ENCODE measurements at places on chromosomes 3 and 15.
A peak's percentile ranks its signal among the peaks of the same experiment; 100 is the strongest.

- DNase-seq: no peak
Observed at GRCh38 chr3:128395500-128396162, 71.1 kb downstream of the DNAJB8 start.

DNA sequence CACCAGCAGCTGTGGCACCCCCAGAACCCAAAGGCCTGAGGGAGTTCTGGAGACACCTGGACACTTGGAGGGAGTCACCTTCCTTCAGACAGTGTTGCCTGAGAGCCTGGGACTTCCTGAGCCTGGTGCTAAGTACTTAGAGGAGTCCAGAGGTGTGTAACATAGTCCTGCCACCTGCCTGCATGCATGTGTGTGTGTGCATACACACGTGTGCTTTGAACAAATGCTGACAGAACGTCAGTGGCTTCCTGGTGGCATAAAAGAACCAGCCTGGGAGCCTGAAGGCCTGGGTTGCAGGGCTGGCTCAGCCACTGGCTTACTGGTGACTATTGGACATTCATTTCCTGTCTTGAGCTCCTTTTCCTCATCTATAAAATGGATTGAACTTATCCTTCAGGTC, 3.2 kb upstream of the CPN2 start:
- no peak for DNase-seq

- no peak for DNase-seq
Observed at GRCh38 chr3:156670077-156670476, 4.3 kb upstream of the TIPARP start.

- no peak for DNase-seq
Observed at GRCh38 chr3:11543948-11544387, 99.7 kb downstream of the VGLL4 start.

DNA sequence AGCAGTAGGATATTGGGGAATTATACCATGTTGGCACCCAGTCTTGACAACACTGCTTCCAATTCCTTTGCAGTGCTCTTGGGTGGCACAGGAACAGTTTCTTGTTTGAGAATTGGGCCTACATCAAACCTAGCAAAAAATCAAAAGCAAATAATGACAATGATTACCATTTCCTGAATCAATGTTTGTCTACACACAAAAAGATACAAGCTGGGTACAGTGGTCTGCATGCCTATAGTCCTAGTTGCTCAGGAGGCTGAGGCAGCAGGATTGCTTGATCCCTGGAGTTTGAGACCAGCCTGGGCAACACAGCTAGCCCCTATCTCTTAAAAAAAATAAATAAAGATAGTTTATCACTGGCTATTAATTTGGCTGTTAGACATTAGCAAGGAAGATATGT, 8.0 kb downstream of the MTFMT start:
- DNase-seq: no peak

- DNase-seq: no peak
Observed at GRCh38 chr15:34039790-34040113, 748 bp upstream of the AVEN start.

DNA sequence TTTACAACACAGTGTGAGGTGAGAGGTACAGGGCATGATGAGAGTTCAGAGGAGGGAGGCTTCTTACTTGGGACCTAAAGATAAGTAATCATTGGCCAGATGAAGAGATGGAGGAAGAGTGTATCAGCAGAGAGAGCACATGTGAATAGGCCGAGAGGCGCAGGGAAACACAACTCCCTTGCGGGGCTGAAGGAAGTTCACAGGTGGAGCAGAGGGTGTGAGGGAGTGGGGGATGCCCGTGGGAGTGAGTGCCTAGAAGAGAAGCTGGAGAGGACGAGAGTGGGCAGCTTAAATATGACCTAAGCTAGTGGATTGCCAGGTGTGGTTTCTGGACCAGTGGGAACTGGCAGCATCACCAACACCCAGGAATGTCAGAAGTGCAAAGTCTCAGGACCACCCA, 98.2 kb upstream of the TBC1D5 start:
- no peak for DNase-seq

DNA sequence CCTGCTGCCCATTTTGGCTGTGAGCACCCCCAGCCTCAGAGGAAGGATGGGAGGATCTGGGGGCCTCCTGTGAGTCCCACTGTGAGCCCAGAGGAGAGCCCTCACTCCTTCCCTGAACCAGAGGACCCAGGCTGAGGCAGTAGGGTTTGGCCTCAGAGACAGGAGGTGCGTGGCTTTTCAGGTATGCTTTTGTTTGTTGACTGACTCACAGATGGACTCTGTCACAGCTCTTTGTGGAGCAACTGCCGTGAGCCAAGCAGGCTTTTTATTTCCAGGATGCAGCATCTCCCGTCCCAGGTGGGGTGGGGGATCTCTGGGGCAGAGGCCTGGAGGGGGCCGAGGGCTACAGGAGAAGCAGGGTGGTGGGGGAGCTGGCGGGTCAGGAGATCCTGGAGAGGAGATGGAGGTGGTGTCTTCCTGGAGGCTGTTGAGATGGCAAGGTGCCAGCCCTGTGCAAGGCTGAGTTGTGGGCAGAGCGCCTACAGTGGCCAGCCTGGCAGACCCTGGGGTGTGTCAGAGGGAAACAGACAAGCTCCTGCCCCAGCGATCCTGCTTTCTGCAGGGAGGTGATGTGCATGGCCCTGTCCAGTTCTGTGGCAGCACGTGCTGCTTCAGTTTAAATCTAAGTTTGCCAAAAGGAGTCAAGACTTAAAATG, 24.0 kb downstream of the PLXNA1 start:
- no peak for DNase-seq

- no peak for DNase-seq
Observed at GRCh38 chr3:141707741-141708203, 30.3 kb upstream of the RNF7 start.

- no peak for DNase-seq
Observed at GRCh38 chr15:45799508-45799907, 164.7 kb downstream of the SQOR start.

DNA sequence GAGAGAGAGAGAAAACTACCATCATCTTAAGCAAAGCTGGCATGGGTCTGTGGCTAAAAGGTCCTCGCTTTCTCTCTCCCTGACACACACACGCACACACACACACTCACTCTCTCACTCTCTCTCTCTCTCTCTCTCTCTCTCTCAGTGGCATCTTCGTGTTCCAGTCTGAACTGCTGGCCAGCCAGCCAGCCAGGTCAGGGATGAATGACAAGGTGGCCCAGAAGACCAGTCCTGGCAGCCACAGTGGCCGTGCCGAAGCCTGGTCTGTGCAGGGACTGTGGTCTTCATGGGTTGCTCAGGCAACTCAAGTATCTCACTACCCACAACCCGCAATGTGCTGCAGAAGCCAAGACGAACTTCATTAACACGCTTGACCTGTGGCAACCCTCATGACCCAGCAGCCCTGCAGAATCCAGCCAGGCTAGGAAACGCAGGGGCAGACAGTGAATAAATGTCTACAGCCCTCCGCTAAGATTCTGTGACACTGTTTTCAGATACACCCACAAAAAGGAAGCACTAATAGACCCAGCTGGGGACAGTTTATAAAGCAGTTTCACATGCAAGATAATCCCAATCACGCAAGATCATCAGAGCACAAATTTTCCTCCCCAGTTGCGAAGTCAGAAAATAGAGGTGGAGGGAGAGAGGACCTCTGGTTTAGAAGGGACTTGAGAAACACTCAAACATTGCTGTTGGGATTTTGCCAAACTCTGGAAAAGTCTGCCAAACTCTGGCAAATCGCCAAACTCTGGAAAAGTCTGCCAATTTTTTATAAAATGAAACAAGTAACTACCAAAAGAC, 66.4 kb downstream of the XXYLT1 start:
- DNase-seq: no peak

DNA sequence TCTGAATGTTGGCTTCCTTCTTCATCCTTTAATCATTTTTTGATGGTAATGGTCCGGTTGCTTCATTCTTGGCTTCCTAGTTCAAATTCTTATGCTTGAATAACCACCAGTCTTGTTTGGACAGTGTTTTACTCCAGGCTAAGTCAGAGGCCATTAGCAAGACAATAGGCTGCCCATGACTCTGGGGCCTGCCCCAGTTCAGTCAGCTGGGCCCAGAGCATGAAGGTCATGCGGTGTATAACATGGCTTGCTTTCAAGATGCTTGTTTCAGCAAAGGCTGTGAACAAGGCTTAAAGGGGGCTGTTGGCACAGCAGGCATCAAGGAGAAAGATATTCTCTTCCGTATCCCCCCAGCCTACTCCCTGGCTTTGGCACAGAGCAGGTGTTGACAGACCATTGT, 13.7 kb downstream of the TM4SF18 start:
- no peak for DNase-seq

- DNase-seq: no peak
Observed at GRCh38 chr3:188150982-188151381, 3.0 kb upstream of the LPP start.

DNA sequence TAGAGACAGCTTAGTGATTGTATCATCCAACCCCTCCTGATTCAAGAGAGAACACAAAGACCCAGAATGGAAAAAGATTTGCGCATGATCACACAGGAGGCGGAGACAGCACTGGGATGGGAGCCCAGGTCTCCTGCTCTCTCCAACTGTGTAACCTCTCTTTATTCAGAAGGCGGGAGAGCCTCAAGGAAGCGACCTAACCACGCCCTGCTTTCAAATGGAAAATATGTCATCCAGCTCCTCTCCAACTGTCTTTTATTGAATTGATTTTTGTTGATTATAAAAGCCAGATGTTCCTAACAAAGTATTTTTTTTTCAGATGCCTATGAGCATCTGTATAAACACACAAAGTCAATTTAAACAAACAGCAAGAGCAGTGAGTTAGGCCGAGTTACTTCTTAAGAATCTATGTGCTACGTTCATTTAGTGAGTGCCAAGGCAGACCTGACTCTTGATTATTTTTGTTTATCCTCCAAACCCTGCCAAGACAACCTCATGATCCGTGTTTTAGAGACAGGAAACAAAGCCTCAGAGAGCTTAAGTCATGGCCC, 74.5 kb downstream of the BFSP2 start:
- no peak for DNase-seq

GRCh38 chr3:53169832-53170324, 8.9 kb downstream of the PRKCD start:
- no peak for DNase-seq

DNA sequence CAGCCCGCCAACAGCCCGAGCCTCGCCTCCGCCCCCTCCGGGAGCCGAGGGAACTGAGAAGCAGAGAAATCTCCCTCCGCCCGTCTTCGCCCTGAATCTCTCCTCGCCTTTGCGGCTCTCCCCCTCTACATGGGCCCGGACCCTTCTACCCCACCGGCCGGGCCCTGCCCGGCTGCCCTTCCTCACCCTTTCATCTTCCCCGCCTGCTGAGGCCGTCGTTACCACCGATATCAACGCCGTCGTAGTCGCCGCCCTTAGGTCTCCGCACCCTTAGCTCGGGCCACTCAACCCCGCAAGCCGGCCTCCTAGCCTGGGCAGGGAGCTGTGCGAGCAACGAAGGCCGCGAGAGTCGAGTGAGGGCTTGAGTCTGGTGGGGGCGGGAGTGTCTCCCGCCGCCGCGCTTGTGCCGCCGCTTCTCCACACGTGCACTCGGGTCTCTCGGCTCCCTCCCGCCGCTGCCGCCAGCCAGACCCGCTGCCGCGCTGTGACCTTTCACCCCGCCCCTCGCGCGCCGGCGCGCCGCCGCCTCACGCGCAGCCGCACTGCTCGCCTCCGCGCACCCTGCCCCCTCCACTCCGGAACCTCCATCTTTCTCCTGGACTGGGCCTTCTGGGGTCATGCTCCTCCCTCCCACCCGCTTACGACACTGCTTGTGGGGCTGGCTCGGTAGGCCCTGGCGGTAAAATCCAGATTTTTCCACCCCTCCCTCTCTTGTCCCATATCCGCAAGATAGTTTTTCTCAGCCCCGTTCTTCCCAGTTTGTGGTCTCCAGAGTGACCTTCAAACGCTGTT, at the start of gene NAA50:
NAA50 (minus strand) TSS at position 494 of the 792 bp plus-strand sequence; CDS start at position 194, 300 bp downstream.
- peak; percentile 82 for DNase-seq

- no peak for DNase-seq
Observed at GRCh38 chr15:69086427-69087204, 72.1 kb downstream of the NOX5 start.

DNA sequence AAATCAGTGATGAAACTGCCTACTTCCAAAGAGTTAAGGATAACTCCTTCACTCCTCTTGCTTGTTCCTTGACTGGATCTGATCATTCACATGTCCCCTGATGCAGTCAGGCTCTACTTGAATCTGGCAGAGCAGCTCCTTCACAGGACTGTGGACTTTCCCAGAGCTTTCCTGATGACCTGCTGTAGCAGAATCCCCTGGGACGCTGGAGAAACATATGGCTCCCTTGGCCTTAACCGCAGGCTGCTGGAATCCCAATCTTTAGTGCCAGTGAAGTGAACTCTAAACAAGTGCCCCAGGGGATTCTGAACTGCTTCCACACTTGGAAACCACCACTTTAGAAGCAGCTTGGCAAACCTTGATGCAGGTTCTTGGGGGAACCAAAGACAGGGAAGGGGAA, 217.8 kb downstream of the CHST2 start:
- DNase-seq: no peak

GRCh38 chr3:12591997-12592715, 35.3 kb downstream of the MKRN2 start:
- DNase-seq: no peak

DNA sequence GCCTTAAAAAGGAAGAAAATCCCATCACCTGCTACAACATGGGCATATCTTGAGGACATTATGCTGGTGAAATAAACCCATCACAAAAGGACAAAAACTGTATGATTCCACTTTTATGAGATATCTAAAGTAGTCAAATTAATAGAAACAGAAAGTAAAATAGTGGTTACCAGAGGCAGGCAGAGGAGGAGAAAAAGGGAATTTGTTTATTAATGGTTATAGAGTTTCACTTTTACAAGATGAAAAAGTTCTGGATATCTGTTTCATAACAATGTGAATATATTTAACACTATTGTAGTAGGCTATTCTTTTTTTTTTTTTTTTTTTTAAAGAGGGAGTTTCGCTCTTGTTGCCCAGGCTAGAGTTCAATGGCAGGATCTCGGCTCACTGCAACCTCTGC, 40.4 kb downstream of the DPH3 start:
- no peak for DNase-seq

DNA sequence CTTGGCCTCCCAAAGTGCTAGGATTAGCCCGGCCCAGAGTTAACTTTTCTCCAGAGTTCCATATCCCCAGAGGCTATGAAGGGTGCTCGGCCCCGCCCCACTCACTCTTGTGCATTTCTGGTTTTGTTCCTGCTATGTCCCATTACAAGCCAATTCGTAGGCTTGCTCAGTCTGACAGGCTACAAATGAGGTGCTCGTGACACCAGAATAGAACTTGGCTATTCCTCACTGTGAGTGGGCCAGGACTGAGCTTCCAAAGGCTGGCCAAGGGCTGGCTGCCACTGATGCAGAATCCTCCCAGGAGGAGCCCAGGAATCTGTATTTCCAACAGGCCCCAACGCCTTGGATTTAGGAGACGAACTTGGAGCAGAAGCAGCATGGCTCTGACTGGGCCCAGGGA, 282.7 kb upstream of the C2CD4B start:
- DNase-seq: no peak

- DNase-seq: no peak
Observed at GRCh38 chr3:65914032-65914739, 124.5 kb downstream of the MAGI1 start.

- no peak for DNase-seq
Observed at GRCh38 chr3:150372722-150373121, 35.4 kb upstream of the TSC22D2 start.

GRCh38 chr3:172394692-172395091, 53.6 kb downstream of the GHSR start:
- no peak for DNase-seq

All from stimulated activated CD8-positive, alpha-beta memory T cell treated with anti-CD3 and anti-CD28 coated beads, Interleukin-4, amount 100 ng/mL, for 4 hours (primary cell).